ENCODE measurements at places on chromosomes 5 and 9.

- DNase-seq = no peak
These were observed 383.9 kb downstream of the SH3GL2 start for GRCh38 chr9:17962747-17963146.

DNA sequence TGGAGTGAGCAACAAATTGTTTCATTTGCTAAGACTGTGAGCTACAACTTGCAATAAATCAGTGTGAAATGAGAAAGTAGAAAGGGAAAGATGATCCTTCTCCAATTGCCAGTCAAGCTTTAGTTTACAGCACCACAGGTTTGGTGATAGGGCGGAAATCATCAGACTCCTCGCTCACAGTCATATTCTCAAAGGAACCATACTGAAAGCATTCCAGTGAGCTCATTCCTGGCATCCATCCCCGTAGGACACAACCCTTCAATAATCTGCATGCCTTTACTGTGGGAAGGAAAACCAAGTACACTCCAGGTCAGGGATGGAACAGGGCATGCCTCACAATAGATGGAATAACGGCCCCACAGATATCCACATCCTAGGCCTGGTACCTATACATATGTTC, 80.7 kb downstream of the FSTL4 start:
- peak; percentile 47 for DNase-seq

DNA sequence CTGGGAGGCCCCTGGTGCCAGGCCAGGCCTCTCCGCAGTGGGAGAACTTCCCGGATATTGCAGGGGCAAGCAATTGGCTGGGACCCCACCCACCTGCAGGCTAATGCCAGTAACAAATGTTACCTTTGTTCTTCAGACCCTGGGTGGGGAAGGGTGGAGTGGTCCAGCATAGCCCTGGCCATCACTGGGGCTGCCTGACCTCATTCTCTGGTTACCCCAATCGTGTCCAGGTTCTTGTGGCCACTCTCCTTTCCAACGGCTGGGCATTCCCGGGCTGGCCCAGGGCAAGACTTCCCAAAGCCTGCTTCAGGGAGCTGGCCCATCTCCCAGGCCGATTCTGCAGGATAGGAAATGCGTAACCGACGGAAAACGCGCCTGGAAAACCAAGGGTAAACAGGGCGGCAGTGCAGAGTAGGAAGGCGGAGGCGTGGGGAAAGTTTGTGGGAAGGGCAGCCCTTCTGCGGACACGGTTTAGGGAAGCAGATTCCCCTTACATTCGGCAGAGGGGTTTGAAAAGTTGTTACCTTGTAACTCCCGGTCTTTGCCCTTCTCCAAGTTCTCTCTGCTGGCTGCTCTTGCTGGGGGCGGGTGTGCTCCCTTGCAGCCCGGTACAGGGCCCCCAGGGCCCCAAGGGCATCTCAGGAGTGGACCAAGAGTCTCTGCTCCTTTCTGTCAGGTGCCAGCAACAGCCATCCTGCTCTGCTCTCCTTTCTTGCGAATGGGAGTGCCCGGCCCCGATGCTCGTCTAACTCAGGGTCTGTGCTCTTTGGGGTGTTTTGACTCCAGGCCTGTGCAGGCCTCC, 3.5 kb downstream of the NRARP start:
- DNase-seq = no peak

GRCh38 chr5:172064766-172065165, 58.3 kb upstream of the FBXW11 start:
- DNase-seq = no peak

GRCh38 chr5:150562832-150563231, 54.9 kb downstream of the NDST1 start:
- no peak for DNase-seq

GRCh38 chr5:72107901-72108201, 576 bp downstream of the MAP1B start:
- DNase-seq = no peak

- DNase-seq = no peak
These were observed 59.0 kb upstream of the BOD1 start for GRCh38 chr5:173675287-173675996.

GRCh38 chr5:157358871-157359270, 92.9 kb downstream of the CYFIP2 start:
- DNase-seq = no peak

DNA sequence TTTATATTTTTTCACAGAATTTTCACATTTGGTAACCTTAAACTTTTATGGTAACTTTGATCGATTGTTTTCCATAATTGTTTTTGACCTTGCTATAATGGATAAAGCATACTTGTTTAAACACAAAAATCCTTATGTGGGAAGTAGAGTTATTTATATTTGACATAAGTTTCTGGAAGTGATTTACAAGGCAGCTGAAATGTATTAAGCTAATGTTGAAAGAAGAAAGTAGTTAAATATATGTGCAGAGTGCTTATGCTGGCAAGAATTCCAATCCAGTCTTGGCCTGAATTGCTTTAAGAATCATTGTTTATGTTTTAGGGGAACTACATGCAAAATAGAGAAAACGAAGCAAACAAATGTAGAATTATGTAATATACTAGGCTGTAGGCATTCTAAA, 763.6 kb downstream of the TAF11L14 start:
- no peak for DNase-seq

DNA sequence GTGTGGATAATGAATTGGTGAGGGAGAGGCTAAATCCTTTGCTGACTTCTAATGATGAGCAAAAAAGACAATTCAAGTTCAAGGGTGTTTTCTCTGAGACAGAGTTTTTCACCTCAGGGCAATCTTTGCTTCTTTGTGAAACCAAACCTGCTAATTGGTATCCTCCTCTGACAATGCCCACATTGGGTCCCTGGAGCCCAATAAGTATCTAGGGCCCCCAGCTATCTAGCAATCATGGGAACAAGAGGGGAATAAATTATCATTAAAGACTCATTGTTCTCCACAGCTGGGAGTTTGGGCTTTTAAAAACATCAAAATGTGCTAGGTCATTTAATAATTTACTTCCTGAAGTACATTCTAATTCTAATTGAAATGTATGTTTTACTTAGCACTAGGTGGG, 227.3 kb downstream of the TMEM167A start:
- DNase-seq = no peak

GRCh38 chr5:76794871-76795270, 24.0 kb upstream of the F2RL1 start:
- no peak for DNase-seq

GRCh38 chr9:36039696-36040095, 3.0 kb downstream of the RECK start:
- DNase-seq = no peak

- DNase-seq = no peak
These were observed 525.4 kb upstream of the TLE4 start for GRCh38 chr9:79046401-79046800.

DNA sequence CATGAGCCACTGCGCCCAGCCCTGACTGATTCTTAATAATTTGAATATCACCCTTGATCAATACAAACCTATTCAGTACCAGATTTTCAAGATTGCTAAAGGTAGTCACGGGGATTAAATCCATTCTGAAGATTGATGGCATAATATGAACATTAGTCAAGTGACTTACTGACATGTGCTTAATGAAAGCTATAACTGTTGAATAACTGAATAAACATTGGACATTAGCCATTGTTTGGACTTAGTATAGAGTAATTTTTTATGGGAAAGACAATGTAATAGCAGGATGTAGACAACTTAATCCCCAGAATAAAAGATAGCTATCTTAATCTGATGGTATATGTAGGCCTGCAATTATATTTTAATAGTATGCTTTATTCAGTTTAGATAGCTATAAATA, 35.0 kb upstream of the VPS13A start:
- no peak for DNase-seq

DNA sequence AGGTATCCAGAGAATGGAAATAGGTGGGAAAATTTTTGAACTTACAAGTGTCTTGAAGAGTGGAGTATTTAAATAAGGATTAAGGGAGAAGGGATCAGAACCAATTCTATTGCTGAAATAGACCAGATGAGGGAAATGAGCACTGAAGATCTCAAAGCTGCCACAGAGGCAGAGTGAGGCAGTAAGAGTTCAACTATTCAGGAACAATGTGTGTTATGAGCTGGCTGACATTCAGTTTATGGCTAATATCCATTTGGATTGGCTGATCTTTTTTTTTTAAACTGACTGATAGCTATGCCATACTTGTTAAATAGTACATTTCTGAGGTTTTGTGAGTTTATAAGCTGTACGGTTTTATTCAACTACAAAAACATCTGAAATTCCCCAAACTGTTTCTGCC, 95.3 kb upstream of the GNA14 start:
- DNase-seq = no peak

GRCh38 chr5:151024440-151025249, 4.3 kb downstream of the GPX3 start:
- no peak for DNase-seq

DNA sequence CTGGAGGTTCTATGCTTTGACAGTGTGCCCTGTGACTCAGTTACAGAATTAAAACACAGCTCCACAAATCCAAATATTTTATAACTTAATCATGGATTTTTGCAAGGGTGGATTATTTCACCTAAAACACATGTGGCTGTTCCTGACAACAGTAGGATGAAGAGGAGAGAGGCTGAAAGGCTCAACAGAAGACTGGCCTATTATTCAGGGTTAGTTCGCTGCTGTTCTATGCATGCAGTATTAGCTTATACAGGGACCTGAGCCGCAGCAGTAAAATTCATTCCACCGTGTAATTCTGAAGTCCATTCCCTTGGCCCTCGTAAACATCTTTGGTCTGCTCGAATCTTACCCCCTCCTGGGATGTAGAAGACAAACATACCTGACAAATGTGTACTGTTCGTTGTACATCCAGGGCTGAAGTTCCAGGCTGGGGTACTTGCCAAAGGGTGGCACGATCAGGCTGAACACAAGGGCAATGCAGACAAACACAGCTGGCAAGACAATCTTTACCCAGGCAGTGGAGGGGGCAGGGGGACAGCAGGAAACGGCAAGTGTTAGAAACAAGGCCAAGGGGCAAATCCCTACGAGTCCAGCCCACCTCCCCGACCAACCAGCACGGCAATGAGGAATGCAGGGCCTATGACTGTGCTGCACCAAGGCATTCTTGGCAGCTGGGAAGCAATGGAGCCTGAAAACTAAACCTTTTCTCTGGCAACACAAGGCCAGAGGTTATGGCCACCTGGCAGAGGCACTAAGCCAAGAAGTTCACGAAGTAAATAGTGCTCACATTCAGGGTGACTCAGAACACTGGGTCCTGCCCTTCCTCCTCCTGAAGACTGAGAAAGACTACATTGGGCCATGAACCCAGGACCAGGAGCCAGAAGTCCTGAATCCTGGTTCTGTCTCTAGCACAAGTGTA, 46.8 kb downstream of the NIPSNAP3B start:
- peak; percentile 82 for DNase-seq

DNA sequence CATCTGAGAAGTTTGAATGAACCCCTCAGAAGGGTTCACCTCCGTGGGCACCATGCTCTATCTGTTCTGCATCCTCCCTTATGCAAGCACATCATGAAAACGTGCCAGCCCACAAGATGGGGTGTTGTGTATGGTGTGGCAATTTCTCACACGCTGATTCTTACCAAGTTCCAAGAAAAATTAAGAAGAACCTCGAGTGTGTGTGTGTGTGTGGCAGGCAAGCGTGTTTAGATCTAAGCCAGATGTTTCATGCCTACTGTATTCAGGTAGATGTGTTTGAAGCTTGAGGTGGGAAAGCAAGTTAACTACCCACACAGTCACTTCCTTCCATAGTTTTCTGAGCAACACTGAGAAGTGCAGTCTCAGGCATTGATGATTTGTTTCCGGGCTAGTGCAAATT, 77.7 kb upstream of the GNA14 start:
- no peak for DNase-seq

DNA sequence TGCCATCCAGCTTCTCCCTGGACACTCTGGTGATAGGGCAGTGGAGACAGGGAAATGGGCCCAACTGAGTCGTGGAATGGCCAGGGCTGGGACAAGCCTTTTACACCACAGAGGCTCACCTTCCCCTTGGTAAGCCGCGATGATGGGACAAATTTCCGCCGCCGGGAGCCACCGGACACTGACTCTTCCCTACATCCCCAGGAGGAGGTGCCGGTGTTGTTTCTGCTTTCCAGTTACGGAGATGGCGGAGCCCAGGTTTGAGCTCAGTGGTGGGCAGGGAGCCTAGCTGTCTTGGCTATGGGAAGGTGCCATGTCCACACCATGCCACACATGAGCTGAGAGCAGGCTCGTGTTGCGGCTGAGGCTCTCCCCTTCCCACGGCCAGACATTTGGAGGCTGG, 19.9 kb upstream of the WNK2 start:
- no peak for DNase-seq

GRCh38 chr9:70003901-70004714, 39.5 kb upstream of the MAMDC2 start:
- DNase-seq = no peak

- DNase-seq = no peak
These were observed 12.3 kb upstream of the SPATA31D4 start for GRCh38 chr9:81915801-81916505.

GRCh38 chr5:97097326-97098230, 44.8 kb downstream of the LIX1 start:
- DNase-seq = no peak

GRCh38 chr5:43121913-43122484, 1.3 kb downstream of the ZNF131 start:
- peak; percentile 30 for DNase-seq

DNA sequence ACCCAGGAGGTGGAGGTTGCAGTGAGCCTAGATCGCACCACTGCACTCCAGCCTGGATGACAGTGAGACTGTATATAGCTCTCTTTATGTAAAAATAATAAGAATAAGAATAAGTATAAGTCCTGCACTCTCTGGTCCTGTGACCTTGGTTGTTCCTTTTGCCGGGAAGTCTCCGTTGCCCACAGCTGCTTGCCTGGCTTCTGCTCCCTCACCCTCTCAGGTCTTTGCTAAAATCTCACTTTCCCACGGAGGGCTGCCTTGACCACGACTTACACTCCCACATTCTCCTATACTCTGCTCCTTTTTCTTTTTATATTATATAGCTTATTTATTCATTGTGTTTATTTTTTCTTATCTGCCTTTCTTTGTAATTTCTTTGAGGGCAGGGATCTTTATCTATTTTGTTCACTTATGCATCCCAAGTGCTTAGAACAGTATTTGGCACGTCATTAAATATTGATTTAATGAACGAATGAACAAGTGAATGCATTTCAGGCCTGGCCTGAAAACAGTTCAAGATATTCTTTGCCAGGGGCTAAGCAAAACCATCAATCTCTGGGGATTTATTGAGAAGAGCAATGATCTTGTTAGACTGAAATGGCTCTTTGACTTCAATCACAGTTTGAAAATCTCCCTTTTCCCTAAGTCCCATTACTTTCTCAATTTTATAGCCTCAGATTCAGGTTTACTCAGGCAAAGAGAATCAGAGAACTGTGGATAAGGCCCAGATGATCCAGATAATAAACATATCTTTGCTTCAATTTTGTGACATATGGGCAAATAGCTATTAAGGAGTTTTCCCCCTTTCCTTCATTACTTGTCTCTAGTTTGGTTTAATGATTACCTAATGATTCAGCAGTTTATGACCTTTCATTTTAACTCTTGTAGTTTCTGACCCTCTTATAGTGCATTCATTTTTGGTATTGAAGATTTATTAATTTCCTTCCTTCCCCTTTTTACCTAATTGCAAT, 60.8 kb upstream of the TMC1 start:
- no peak for DNase-seq

- peak; percentile 47 for DNase-seq
These were observed 1.4 kb downstream of the SLC36A2 start for GRCh38 chr5:151345808-151346478.

DNA sequence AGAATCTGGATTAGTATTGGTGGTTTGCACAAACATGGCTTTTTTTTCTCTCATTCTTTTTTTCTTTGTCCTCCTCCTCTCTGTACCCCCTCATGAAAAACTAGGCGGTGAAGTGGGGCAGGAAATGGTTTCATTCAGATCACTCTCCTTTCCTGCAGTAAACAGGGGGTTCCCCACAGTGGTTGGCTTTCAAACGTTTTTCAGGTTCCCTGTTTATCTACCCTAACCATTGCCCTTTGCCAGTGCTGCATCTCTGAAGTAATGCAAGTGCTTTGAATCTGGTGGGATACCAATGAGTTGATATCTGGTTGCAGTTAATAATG, 29.8 kb downstream of the NR4A3 start:
- DNase-seq = no peak
